Immature natural killer cell (primary cell): ENCODE measurements at places on chromosomes 7 and 10.

DNA sequence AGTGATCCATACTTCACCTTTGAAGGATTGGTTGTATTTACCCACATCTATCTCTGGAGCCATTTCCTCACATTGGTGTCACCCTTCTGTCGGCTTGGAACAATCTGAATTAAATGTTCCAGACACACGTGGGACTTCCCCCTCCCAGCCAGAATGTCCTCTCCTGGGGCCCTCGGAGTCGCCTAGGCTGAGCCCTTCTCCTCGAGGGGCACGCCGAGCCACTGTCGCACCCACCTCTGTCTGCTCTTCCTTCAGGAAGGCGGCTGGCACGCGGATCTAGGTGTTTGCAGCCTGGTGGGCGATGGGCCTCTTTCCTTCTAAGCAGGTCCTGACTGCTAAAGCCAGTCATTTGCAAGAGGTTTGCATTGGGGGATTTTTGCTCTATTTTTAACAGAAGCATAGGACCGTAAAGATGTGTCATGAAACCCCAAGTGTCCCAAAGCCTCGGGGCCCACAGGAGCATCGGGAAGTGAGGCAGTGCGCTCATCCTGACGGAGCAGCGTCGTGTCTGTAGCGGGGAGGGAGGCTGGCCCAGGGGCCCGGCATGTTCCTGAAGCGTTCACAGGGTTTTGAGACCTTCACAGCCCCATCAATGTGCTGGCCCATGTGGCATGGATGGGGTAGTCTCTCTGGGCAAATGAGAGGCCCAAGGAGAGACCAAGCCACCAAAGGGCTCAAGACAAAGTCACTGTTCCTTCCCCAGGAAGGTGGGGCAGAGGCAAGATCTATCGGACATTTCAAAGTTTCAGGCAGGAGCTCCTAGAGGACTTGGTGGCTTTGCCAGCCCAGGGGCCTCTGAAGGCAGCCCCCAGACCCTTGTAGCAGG is 86.7 kb downstream of the RGS10 start:
- H3K4me1 ChIP-seq: no peaks in the 10 kb centered on the region
- no peaks in the 10 kb centered on the region for H3K36me3 ChIP-seq
- no peak for DNase-seq
- no peak overlapping the region for H3K27ac ChIP-seq
- no peaks in the 10 kb centered on the region for H3K27me3 ChIP-seq

DNA sequence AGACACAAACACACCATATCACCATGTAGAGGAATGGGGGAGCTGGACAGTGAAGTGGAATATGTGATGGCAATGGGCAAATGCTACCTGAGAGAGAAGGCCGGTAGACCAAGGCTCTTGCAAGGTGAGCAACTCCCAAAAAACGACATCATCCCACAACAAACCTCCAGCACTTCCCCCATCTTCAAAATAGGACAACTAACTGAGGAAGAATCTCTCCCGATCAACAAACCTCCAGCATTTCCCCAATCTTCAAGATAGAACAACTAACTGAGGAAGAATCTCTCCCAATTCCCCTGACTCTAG is 387.2 kb downstream of the PARD3 start:
- no peak overlapping the region for H3K27ac ChIP-seq
- H3K4me3 ChIP-seq: no peak overlapping the region

DNA sequence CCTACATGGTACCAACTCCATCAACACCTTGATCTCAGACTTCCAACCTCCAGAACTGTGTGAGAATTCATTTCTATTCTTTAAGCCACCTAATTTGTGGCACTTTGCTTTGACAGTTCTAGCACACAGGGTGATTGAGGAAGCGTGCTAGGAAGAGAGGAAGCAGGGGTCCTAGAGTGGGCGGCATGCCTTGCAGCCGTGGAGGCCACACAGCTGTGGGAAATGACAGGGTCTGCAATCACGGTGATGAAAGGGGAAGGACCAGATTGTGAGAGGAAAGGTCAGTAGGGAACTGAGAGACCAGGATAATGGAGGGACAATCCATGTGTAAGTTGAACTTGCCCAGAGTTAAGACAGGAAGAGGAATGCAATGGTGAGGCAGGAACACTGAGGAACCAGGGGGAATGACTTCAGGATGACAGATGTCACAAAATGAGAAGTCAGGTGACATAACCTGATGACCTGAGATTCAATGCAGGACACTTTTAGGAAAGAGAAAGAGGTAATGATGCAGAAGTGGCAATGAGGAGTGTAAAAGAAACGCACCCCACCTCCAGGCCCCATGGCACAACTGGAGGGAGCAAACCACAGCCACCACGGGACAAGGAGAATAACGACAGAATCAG is 87.3 kb upstream of the PIK3CG start:
- no peaks in the 10 kb centered on the region for H3K36me3 ChIP-seq
- H3K27me3 ChIP-seq: peaks cover 8% of the 10 kb centered on the region
- H3K4me3 ChIP-seq: no peak overlapping the region
- no peak for DNase-seq
- H3K27ac ChIP-seq: no peak overlapping the region

DNA sequence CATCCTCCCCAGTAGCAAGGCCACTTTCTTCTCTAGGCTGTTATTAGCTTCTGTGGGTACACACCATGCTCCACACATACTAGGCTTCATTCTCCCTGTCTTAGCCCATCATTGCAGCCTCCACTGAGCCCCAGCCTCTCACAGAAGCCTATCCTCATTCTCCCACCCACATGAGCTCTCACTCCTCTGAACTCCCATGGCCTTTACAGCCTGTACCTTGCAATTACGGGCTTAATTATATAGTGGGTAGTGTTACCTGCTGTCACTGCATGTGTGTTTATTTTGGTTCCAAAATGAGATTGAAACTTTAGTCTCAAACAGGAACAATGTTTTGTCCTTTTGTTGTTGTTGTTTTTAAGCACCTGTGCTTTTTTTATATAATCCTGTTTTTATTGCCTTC is 460.0 kb downstream of the KCNMA1 start:
- no peaks in the 10 kb centered on the region for H3K36me3 ChIP-seq
- peaks cover 10% of the 10 kb centered on the region for H3K27me3 ChIP-seq
- no peaks in the 10 kb centered on the region for H3K4me1 ChIP-seq
- no peak overlapping the region for H3K27ac ChIP-seq

GRCh38 chr10:22539579-22540298 is 174.6 kb downstream of the PIP4K2A start:
- peaks cover 77% of the 10 kb centered on the region for H3K4me1 ChIP-seq
- H3K36me3 ChIP-seq: peaks cover 46% of the 10 kb centered on the region
- peaks cover 17% of the 10 kb centered on the region for H3K27me3 ChIP-seq
- peak overlapping the region; percentile 92 for H3K27ac ChIP-seq
- H3K4me3 ChIP-seq: peak overlapping the region; percentile 46
- DNase-seq: no peak

DNA sequence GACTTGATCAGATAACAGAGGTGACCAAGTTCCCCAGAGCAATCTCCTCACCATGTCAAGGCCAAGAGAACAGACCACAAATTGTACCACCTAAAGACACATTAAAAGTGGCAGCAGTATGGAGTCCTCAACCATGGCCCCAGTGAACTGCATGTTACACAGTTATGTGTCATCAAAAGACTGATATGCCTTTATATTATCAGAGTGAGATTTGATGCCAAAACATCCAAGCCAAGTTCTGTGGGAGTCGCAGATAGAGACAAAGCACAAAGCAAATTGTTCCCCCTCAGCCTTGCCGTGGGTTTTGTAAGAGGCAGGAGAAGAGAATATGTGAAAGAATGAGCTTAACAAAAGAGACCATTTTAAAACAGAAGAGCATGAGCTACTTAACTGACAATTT is 39.2 kb upstream of the TES start:
- no peaks in the 10 kb centered on the region for H3K36me3 ChIP-seq
- H3K4me1 ChIP-seq: no peaks in the 10 kb centered on the region
- peaks cover 2% of the 10 kb centered on the region for H3K27me3 ChIP-seq
- H3K4me3 ChIP-seq: no peak overlapping the region
- DNase-seq: no peak

GRCh38 chr7:97357459-97357858 is 240.0 kb downstream of the SDHAF3 start:
- H3K27me3 ChIP-seq: no peaks in the 10 kb centered on the region
- H3K4me1 ChIP-seq: no peaks in the 10 kb centered on the region
- H3K36me3 ChIP-seq: no peaks in the 10 kb centered on the region

- H3K27me3 ChIP-seq: no peaks in the 10 kb centered on the region
- no peak overlapping the region for H3K4me3 ChIP-seq
- H3K4me1 ChIP-seq: no peaks in the 10 kb centered on the region
- no peak overlapping the region for H3K27ac ChIP-seq
- DNase-seq: no peak
These were observed 74.2 kb downstream of the EEPD1 start for GRCh38 chr7:36227223-36227622.

GRCh38 chr7:99500637-99501009 is 542 bp upstream of the ZNF394 start:
- peak overlapping the region; percentile 100 for H3K4me3 ChIP-seq
- DNase-seq: no peak
- H3K27ac ChIP-seq: peak overlapping the region; percentile 100
- peaks cover 58% of the 10 kb centered on the region for H3K4me1 ChIP-seq
- peaks cover 12% of the 10 kb centered on the region for H3K27me3 ChIP-seq

GRCh38 chr10:103835096-103836050 is 20.0 kb downstream of the SH3PXD2A start:
- no peak overlapping the region for H3K4me3 ChIP-seq
- H3K27me3 ChIP-seq: no peaks in the 10 kb centered on the region
- no peaks in the 10 kb centered on the region for H3K36me3 ChIP-seq

DNA sequence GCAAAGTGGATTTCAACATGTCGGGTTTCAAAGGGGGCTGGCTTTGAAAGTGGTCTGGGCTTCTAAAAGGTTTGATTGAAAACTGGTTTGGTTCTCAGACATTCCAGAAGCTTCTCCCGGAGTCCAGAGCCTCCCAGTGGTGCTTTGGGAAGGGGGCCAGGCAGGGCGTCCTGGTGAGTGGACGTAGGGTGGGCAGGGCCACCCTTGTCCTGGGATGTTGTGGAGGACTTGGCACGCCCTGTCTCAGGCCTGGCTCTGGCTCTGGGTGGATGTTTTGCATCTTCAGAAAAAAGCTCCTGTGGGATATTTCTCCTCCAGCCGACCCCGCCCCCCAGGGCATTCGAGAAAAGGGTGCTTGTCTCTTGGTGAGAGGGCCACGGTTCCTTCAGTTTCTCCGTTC is 31.2 kb downstream of the GRIFIN start:
- H3K4me1 ChIP-seq: peaks cover 43% of the 10 kb centered on the region
- peaks cover 11% of the 10 kb centered on the region for H3K27me3 ChIP-seq
- peak overlapping the region; percentile 49 for H3K27ac ChIP-seq
- H3K36me3 ChIP-seq: peaks cover 5% of the 10 kb centered on the region
- no peak overlapping the region for H3K4me3 ChIP-seq

- DNase-seq: peak; percentile 4
- H3K27me3 ChIP-seq: peaks cover 13% of the 10 kb centered on the region
- H3K4me3 ChIP-seq: peak within 1 kb of the TSS; percentile 63
- peaks cover 10% of the 10 kb centered on the region for H3K4me1 ChIP-seq
- H3K36me3 ChIP-seq: no peaks in the 10 kb centered on the region
These were observed at the start of the genes DYDC1 and DYDC2 for GRCh38 chr10:80356563-80356988. Gene DYDC1 (minus strand): TSS chr10:80356755. CDS start chr10:80352601, 4,154 bp downstream. Gene DYDC2 (plus strand): TSS chr10:80356781. CDS start chr10:80362444, 5,663 bp downstream.

DNA sequence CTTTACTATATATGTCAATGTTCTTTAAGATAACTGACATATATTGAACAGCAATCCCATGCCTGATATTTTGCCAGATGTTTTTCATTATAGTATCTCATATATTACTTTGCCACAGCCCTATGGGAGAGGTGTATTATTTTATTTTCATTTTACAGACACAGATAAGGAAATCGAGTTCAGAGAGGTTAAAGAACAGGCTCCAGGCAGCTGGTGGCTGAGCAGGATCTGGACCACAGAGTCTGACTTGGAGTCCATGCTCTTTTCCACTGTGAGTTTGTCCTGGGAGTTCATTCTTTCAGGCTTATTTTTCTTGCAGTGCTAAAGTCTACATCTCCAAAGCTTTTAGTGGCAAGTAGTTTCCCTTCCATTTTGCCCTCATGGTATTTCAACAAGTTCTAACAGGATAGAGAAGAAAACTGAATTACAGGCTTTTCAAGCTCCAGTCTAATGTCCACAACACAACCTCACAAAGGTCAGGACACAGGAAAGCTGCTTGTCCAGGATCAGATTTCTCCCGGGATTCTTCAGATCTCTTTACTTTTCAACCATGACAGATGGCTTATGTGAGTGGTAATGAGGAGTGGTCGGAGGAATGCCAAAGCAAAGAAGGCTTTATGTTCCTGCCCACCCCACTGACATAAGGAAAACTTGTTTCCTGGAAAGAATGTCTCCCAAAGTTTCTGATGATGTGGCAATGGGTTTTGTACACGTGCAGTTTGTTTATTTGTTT is 13.1 kb upstream of the SLC35B4 start:
- no peaks in the 10 kb centered on the region for H3K4me1 ChIP-seq
- H3K27me3 ChIP-seq: peaks cover 7% of the 10 kb centered on the region

GRCh38 chr7:129698516-129699418 is 87.2 kb downstream of the NRF1 start:
- H3K4me3 ChIP-seq: no peak overlapping the region
- H3K4me1 ChIP-seq: no peaks in the 10 kb centered on the region
- no peak overlapping the region for H3K27ac ChIP-seq
- DNase-seq: no peak

DNA sequence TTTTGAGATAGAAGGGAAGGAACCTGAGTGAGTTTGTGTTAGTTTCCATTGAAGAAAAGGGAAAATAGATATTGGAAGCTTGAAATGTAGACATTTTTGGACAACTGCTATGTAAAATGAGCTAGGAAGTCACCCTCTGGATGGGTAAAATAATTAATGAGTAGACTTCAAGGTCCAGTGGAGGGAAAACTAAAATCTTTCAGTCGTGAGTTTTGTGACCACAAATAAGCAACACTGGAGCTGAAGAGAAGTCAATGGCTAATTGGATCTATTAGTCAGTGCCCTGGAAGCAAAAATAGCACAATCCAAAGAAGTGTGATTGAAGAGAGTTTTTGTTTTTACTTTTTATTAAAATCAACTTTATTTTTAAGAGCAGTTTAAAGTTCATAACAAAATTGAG is 123.4 kb downstream of the MYO3A start:
- no peaks in the 10 kb centered on the region for H3K4me1 ChIP-seq
- no peak overlapping the region for H3K4me3 ChIP-seq
- no peaks in the 10 kb centered on the region for H3K27me3 ChIP-seq
- H3K36me3 ChIP-seq: peaks cover 3% of the 10 kb centered on the region

DNA sequence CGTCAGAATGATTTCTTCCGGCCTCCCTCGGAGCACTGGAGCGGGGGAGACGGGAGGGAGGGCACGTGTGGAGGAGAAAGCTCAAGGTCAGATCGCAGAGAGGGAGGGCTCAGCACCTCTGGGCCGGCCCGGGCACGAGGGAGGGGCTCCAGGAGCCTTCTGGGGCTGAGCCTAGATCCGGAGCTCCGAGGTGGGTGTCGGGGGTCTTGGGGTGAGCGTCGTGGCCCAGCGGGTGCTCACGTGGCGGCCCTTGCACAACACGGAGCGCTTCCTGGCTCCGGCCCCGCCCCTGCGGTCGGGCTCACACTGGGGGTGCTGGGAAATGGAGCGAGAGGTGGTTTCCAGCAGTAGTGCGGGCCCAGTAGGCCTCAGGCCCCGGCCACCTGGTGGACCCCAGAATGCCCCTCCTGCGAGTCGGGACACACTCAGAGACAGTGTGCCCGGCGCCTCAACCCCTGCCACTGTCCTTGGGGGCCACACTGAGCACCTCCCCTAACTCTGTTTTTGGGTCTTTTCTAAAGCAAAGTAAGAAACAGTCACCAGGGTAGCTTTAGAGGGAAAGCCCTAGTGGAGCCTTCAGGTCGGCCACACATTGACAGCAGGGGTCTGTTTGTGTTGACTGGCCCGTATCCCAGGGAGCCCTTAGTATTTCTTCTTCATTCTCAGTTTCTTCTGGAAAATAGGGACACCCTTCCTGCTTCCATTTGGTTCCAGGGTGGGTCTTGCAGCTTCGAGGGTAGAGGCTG is 798 bp downstream of the PPIF start:
- H3K36me3 ChIP-seq: peaks cover 15% of the 10 kb centered on the region
- peaks cover 38% of the 10 kb centered on the region for H3K4me1 ChIP-seq
- peak overlapping the region; percentile 93 for H3K27ac ChIP-seq
- H3K27me3 ChIP-seq: peaks cover 4% of the 10 kb centered on the region
- DNase-seq: peak; percentile 78
- H3K4me3 ChIP-seq: peak overlapping the region; percentile 83

GRCh38 chr10:31977440-31978155 is 49.0 kb upstream of the ARHGAP12 start:
- H3K4me1 ChIP-seq: peaks cover 15% of the 10 kb centered on the region
- H3K36me3 ChIP-seq: no peaks in the 10 kb centered on the region
- DNase-seq: peak; percentile 50
